Urinary bladder (tissue), 4 donors: ENCODE measurements at places on chromosomes 2 and 18. TPM values are rescaled to one million over a fixed set of nuclear protein-coding genes. Genes with fewer than 3 reads are reported as not detected.

GRCh38 chr2:174773215-174773614 lies 8.9 kb upstream of the CHRNA1 start:
- DNase-seq: no peak

GRCh38 chr2:70992945-70993853 lies 1.5 kb downstream of the TEX261 start:
- no peak for DNase-seq

DNA sequence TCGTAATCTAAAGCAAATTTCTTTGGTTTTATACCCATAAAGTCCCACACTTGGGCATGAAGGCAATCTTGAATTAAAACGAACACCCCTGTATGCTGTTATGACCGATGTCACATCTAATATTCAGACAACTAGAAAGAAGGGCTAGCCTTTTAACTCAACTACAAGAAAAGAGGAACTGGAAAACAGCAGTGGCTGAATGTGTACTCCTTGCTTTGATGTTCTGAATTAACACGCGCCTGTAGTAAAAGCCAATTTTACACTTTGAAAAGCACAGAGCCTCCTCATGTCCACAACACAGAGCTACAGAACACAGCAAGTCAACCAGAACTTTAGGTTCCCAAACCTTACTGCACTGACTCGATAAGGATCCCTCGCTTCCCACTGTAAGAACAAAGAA lies 147.6 kb downstream of the HDAC4 start:
- no peak for DNase-seq

GRCh38 chr2:7517851-7518250 lies 600.6 kb downstream of the RNF144A start:
- no peak for DNase-seq

- no peak for DNase-seq
Observed at GRCh38 chr2:189555232-189555631, 25.4 kb downstream of the SLC40A1 start.

DNA sequence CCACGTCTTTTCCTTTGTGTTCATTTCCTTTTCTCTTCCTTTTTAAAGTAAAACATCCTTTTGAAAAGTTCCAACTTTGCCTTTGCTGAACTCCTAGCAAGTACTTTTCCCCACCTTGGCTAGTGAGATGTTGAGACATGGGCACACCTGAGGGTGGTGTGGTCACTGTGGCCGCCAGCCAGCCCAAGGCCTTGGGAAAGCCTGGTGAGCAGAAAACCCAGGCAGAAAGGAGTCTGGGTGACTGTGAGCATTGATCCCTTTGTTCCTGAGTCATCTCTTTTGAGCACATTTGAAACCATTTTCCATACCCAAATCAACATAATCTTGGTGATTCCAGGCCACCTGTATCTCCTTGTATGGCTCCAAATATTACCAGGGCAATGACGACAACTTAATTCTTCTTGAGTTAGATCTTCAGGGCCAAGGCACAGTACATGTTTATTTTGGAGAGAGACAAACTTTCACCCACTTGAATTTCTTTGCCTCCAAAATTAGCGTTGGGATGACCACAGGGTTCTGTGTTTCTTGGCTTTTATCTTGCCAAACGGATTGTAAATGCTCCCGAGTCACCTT lies 14.5 kb downstream of the EPAS1 start:
- no peak for DNase-seq

DNA sequence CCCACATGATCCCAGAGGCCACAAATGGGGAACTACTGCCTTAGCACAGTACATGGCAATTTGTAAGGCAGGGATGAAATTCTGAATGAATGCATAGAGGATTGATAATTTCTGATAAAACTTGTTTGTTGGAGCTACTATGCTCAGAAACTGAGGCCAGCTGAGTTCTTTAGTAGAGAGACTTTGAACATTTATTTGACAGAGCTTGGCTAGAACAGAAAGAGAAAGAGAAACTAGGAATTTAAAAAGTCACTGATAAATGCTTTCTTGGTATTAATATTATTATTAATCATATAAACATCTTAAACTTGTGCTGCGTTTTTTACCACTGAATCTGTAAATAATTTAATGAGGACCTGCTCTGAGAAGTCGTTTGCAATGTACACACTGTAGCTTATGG lies 923.7 kb upstream of the CNTNAP5 start:
- no peak for DNase-seq

DNA sequence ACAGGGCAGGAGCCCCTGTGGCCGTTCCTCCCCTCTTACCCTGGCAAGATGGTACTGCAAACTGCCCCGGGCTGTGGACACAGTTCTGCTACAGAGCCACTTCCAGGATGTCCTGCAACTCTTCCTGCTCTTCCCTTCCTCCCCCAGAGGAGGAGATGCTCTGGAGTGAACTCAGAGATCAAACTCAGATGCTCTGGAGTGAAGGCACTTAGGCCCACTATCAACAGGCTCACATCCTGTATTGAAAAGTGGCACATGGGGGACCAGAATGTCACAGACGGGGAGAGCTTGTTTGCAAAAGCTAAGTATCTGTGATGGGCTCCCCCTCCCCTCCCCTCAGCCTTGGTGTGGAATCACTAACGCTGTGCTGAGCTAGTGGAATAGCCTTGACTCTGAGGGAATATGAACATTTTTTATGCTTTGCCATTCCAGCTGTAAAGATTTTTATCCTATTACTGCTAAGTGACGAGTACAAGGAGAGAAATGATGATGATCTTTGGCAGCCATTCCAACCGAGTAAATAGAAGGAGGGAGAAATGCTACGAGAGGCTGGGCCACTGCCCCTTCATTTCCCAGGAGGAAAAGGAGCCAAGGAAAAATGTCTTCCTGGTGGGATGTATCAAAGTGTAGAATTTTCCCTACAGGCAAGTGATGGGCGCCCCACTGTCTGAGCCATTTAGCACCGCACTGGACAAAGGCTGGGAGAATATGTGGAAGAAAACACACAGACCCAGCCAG lies 152.6 kb downstream of the GALNT14 start:
- DNase-seq: peak; percentile 40

DNA sequence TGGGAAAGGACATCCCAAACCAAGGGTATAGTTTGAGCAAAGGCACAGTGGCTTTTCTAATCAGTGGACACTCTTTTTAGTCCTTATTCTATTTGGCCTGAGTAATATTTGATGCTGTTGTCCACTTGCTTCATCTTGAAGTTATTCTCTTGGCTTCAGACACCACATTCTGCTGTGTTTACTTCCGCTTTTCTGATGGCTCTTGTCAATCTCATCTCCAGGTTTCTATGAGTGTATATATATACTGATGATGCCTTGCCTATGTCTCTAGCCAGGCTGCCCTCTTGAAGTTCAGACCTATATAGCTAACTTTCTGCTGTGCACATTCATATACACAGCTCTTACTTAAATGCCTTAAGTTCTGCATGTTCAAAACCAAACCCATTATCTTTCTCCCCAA lies 83.1 kb downstream of the EFEMP1 start:
- DNase-seq: no peak

DNA sequence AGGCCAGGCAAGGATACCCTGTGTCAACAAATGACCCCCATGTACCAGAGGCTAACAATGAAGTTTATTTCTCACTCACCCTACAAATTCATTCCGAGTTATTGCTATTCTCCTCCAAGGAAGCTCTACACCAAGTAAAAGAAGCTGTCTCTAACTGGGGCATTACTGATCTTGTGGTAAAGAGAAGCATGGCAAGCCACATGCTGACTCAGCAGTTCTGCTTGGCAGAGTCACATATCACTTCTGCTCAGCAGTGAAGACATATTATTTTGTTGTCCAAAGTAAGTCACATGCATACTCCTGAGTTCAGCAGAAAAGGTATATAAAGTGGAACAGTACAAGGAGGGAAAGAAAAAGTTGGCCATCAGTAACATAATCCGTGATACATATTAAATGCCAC lies 315.8 kb downstream of the GULP1 start:
- no peak for DNase-seq

DNA sequence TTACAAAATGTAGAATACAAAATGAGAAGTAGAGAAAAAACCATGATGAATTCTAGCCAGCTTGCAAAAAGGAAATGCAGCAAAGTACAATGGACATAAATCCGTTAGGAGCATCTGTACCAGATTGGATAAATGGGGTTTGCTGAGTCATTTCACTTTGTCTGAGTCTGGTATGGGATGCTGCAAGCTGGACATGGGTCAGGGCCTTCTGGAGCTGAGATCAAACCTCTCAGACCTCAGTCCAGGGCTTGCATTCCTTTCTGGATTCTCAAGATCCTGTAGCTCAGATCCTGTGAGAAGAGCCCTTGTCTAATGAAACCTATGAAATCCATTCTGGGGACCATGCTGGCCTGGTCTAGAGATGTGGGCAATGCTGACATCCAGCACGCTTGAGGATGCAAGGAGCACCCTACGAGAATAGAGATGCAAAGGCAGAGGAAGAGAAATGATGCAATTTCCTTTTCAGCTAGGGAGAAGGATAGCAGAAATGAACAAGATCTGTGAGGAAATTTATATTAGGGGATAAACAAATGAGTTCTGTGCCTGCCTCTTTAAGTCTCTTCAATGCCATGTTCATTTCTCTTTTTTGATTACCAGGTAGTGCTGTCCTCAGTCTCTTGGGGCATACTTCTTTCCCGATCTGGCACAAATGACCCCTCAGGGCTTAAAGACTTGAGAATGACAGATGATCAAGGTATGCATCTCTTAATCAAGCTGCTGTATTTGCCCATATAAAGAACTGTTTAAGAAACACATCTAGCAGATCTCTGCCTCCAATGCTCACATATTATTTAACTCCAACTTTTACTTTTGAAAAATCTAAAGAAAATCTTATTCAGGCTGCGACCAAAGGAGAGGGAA lies 230.4 kb downstream of the MEIS1 start:
- no peak for DNase-seq

- DNase-seq: no peak
Observed at GRCh38 chr18:58671632-58672564, 633 bp downstream of the MALT1 start.

Gene KLF7
- total RNA-seq: 30.3 TPM

Gene KATNAL2
- total RNA-seq: 4.4 TPM

Gene FOXD4L1
- not detected for total RNA-seq

Gene MOCOS
- 0.95 TPM for total RNA-seq

Gene ZBTB7C
- total RNA-seq: 8.6 TPM

Gene EGR4
- total RNA-seq: not detected

Gene RSAD2
- 11.1 TPM for total RNA-seq

Gene MBD2
- total RNA-seq: 36.0 TPM

Gene MEX3C
- 53.8 TPM for total RNA-seq
